ENCODE measurements at places on chromosomes 5 and 9. TPM values are rescaled to one million over a fixed set of nuclear protein-coding genes. Genes with fewer than 3 reads are reported as not detected.

The HTR4 gene
- not detected for total RNA-seq

GRCh38 chr5:9226016-9226536, 319.8 kb downstream of the SEMA5A start:
- no peak overlapping the region for H3K27ac ChIP-seq
- no peaks in the 10 kb centered on the region for H3K27me3 ChIP-seq
- no peak overlapping the region for H3K4me3 ChIP-seq
- DNase-seq = no peak
- peaks cover 3% of the 10 kb centered on the region for H3K4me1 ChIP-seq

DNA sequence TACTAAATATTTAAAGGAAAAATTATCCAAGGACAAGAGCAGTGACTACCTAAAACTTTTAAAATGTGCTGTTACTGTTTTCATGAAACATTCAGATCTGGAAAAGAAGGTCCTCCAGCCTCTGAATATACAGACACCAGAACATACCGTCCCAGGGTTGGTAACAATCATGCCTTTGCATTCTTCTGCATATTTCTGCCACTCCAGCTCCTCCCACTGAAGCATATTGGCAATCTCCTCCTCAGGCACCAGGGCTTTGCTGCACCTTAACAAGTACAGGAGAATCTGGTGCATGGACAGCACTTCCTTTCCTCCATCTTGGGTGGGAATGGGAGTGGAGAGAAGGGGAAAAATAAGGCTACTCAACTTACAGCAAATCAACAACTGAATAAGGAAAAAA, 60.0 kb downstream of the DROSHA start:
- no peaks in the 10 kb centered on the region for H3K4me1 ChIP-seq
- DNase-seq = no peak
- H3K27me3 ChIP-seq = no peaks in the 10 kb centered on the region
- no peaks in the 10 kb centered on the region for H3K36me3 ChIP-seq
- no peak overlapping the region for H3K27ac ChIP-seq

The ADAMTS2 gene
- total RNA-seq = 17.8 TPM

Data from ovary (tissue), 10 donors.